ENCODE measurements at places on chromosomes 4 and X.

- DNase-seq = no peak
Measured at GRCh38 chr4:140363051-140363450, 10.4 kb upstream of the SCOC start.

GRCh38 chr4:8177552-8177951, 18.9 kb upstream of the ABLIM2 start:
- DNase-seq = no peak

DNA sequence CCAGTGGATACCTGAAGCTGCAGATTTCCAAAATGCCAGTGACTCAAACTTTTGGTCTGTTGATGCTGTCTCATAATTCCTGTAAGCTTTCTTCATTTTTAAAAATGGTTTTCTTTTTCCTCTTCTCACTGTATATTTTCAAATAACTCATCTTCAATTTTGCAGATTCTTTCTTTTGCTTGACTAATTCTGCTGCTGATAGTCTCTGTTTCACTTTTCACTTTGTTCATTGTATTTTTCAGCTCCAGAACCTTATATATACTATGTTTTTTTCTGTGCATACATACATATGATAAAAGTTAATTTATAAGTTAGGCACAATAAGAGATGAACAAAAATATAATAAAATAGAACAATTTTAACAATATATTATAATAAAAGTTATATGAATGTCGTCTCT, 237.7 kb upstream of the GPRIN3 start:
- no peak for DNase-seq

GRCh38 chr4:81404294-81404693, 67.4 kb downstream of the RASGEF1B start:
- no peak for DNase-seq

- DNase-seq = no peak
Measured at GRCh38 chr4:129561886-129562671, 466.1 kb downstream of the C4orf33 start.

- DNase-seq = no peak
Measured at GRCh38 chrX:8272821-8273220, 101.8 kb upstream of the VCX2 start.

GRCh38 chr4:67820903-67821302, 62.9 kb downstream of the TMPRSS11D start:
- DNase-seq = no peak

DNA sequence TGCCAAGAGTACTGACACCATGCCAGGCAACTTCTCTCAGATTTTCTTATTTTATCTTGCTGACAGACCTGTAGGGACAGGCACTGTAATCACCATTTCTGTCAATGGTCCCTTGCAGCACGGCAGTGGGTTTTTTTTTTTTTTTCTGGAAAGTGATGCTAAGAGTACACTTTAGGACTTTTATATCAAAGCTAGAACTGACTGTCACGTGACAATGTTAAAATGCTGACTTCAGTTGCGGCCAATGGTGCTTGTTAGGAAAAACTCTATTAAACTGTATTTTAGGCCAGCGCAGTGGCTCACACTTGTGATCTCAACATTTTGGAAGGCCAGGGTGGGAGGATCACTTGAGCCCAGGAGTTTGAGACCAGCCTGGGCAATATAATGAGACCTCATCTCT, 12.3 kb upstream of the SCOC start:
- no peak for DNase-seq

DNA sequence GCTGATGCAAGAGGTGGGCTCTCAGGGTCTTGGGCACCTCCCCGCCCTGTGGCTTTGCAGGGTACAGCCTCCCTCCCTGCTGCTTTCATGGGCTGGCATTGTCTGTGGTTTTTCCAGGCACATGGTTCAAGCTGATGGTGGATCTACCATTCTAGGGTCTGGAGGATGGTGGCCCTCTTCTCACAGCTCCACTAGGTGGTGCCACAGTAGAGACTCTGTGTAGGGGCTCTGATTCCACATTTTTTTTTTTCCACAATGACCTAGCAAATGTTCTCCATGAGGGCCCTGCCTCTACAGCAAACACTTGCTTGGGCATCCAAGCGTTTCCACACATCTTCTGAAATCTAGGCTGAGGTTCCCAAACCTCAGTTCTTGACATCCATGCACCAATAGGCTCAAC, 657.9 kb upstream of the CT83 start:
- no peak for DNase-seq

GRCh38 chrX:135006187-135006586, 15.4 kb downstream of the SMIM10 start:
- no peak for DNase-seq

GRCh38 chr4:86595426-86595805, 1.3 kb downstream of the PTPN13 start:
- DNase-seq = no peak

GRCh38 chr4:44563496-44563895, 87.9 kb downstream of the YIPF7 start:
- DNase-seq = no peak

DNA sequence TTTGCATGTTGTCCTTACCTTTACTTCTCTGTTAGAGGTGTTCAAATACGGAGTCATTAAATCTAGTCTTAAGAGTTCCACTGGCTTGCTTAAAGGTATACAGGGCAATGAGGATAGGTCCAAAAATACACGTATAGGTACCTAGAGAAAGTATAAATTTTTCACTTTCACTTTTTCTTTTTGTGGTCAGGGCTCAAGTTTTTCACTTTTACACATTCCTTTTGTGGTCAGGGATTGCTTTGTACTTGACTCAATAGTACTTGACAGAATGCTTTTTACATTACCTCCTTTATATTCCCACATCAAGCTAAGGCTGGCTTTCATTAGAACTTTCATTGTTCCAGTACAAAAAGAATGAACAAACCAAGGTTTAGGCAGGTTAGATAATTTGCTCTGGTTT, 21.7 kb downstream of the TMEM184C start:
- no peak for DNase-seq

DNA sequence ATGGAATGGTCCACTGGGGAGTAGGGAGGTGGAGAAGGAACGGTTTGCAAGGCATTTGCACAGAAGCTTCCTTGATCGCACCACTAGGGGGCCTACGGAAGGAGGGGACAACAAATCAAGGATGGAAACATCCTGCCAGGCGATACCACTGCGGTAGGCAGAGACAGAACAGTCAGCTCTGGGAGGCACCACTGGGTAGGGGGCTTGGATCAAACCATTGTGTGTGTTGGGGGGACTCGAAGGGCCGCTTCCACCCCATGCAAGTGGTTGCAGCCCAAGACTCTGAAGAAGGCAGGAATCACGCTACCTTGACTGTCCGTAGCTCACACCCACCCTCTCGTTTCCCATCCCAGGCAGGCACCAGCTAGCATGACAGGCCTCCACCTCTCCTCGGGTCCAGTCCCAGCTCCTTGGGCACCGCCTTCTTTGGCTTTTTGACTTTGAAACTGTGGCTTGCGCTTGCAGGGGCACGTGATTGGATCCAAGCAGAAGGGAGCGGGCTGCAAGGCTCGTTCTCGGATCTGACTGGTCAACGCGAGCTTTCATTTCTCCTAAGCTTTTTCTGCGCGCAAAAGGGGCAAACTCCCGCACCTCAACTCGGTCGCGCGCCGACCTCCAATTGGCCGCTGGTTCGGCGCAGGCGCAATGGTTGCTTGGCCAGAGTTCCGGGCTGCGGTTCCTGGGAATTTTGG, 28.4 kb downstream of the GAGE1 start:
- DNase-seq = peak; percentile 40

GRCh38 chr4:81883530-81884450, 412.1 kb upstream of the RASGEF1B start:
- no peak for DNase-seq

GRCh38 chr4:116066711-116067245, 953.4 kb upstream of the NDST4 start:
- no peak for DNase-seq

- DNase-seq = no peak
Measured at GRCh38 chr4:30443289-30443688, 276.9 kb upstream of the PCDH7 start.

DNA sequence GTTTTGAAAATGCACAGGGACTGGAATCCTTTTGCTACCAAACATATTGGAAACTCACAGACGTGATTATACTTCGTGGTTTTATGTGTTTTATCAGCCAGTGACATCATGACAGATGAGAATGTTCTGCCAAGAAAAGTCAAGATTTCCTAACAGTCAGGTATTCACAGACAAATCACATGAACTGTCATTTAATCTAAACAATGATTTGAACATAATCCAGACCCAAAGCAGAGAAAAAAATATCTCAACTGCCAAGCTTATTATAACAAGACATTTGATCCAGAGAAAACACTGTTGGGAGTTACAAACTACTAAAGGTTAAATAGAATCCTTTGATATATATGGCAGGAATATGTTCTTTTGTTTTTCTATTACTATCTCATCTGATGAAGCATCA, 635.9 kb upstream of the FRG1 start:
- no peak for DNase-seq

Measured in activated CD4-positive, CD25-positive, alpha-beta regulatory T cell treated with anti-CD3 and anti-CD28 coated beads, Interleukin-2, amount 50 U/mL, for 72 hours (primary cell).